Common myeloid progenitor, CD34-positive (primary cell): ENCODE measurements at places on chromosomes 12 and 14.

GRCh38 chr12:5923043-5923605, 21.9 kb downstream of the ANO2 start:
- DNase-seq = no peak

DNA sequence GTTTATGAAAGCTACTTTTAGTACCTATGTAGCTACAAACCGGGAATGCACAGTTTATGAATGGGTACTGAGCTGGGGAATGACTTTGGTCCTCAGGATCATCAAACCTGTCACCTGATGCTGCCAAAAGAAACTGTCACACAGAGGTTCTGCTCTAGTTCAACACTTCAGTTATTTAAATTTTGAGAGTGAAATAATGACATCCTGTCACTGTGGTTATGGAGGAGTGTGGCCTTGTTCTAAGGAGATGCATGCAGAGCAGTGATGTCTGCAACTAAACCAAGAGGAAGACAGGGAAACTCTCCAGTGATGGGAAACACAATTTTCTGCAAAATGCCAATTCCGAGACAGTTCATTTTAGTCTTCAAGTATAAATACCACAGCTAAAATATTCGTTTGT, 4.8 kb upstream of the AEBP2 start:
- DNase-seq = no peak

DNA sequence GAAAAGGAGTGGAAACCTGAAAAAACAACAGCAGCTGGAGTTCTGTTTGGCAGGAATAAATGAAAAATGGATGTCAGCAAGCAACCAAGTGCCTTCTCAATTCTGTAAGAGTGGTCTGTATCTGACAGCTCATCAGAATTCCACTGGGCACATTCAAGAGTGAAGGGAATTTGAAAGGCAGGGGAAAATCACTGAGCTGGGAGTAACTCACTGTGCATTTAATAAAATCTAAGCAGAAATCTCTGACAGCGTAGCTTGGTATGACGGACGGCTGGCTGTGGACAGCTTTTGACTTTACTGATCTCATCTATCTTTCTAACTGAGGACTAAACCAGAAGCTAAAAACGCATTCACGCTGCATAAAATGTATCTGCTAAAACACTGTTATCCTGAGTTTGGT, 153.4 kb downstream of the RIMBP2 start:
- DNase-seq = no peak

DNA sequence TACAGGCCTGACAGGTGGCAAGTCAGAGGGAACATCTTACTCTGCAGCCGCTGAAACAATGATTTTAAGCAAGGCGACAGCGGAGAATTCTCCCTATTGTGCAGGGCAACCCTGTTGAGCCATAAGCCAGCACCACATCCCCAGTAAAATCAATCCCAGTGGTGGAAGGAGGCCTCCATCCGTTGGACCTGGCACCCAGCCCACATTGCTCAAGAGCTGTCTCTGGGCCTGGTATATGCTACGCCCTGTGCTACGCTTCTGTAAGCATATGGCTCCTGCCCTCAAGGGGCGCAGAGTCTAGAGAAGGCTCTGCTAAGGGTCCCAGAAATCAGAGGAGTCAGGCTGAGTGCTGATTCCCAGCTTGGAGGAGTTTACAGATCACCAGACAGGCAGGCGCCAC, 265.5 kb downstream of the CACNA1C start:
- DNase-seq = no peak

- no peak for DNase-seq
Measured at GRCh38 chr12:1318327-1319031, 275.9 kb downstream of the FBXL14 start.

DNA sequence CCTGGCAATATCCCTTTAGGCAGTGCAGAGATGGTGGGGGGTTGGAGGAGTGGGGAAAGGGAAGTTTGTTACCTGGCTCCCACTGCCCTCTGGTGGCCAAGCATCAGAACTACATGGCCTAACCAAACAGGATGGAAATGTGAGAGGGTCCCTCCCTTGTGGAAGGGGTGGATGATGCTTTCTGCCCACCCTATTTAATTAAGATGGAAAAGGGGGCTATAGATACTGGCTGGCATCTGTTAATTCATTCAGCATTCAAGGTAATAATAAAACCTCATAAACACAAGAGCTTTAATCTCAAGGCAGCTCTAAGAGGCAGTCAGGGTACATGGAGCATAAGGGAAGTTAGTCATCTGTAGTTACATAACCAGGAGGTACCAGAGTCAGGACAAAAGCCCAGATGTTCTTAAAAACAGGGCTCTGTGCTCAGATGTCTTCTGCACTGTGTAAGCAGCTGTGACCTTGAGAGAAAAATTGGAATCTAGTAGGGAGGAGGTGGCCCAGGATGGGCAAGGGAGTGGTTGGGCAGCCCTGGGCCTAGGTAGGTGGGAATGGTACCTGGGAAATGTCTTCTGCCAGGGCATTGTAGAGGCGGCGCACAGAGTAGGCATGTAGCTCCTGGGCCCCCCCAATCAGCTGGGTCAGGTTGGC, 4.6 kb downstream of the AP1G2 start:
- peak; percentile 71 for DNase-seq

GRCh38 chr12:115355301-115355700, 671.3 kb upstream of the TBX3 start:
- no peak for DNase-seq

DNA sequence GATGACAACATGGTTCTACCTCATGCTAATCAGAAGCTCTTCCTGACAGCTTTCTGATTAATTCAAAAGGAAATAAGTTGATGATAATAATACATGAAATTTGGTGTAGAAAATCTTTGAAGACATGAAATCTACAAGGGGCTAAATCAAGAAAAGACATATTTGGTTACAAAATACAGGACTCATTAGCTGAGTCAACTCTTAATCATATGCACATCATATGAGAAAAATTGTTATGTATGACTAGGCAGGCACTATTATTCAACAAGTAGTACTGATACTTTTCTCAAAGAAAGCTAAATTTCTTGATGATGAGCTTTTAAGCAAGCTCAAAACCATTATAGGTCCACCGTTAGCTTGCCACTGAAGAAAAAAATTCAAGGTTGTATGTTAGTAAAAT, 7.1 kb downstream of the ABCC9 start:
- no peak for DNase-seq

- no peak for DNase-seq
Measured at GRCh38 chr14:92632546-92633273, 115.7 kb downstream of the LGMN start.

- DNase-seq = peak; percentile 79
Measured at GRCh38 chr12:29146196-29146595, 2.9 kb upstream of the FAR2 start.

DNA sequence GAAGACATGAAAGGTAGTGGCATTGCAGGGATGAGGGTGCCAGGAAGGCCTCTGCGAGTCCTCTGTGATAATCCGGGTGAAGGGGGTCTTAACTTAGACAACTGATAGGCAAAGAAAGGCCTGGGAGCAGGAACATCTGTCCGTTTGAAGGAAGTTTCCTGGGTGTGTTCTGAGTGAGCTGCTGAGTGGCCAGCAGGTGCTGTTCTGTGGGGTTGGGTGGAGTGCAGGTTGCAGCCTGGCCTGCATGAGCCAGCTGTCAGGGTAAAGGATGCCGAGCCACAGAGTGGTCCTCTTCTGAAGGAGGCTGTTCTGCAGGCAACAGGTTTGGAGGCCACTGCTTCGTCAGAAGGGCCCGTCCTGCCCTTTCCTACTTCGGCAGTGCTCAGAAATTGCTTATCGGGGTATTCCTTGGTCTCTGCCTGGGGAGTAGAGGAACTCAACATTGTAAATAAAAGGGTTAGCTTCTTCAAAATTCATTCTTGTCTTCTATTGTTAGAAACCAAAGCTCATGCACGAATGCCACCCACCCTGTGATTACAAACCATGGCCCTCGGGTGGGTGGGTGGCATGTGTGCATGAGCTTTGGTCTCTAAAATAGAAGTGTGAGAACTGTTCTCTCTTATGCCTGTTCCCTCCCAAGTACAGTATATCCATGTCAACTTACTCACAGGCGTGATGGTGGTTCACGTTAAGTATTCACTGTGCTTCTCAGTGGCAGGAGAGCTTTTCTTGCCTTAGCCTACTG, 118.9 kb downstream of the CHST11 start:
- DNase-seq = no peak

DNA sequence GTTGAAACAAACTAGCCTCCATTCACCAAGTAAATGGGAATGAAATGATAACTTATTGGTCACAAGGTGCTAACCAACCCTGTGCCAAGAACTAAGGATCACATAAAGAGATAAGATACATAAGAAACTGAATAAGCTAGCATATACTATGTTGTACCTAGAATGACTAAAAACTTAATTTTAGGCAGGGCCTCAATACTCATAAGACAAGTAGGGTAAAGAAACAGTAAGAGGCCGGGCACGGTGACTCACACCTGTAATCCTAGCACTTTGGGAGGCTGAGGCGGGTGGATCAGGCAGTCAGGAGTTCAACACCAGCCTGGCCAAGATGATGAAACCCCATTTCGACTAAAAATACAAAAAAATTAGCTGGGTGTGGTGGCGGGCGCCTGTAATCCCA, 17.7 kb downstream of the GDF11 start:
- no peak for DNase-seq
